ENCODE measurements at places on chromosomes 2 and 18.

DNA sequence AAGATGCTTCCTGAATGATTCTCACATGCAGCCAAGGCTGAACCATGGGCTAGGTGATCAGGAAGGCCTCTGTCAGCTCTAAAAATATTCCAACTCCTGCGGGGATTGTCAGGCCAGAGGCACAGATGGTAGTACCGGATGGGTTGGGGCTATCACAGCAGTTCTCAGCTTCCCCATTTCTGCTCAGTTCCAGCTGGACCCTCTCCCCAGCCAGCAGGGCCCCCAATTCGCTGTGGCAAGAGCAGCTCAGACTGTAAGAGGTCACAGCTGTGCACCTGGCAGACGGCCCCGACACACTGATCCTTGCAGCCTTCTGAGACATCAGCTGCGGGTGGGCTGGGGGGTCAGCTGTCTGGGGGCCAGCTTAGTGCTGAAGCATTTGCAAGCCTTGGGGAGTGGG, 43.6 kb upstream of the TCF7L1 start:
- no peak for DNase-seq

DNA sequence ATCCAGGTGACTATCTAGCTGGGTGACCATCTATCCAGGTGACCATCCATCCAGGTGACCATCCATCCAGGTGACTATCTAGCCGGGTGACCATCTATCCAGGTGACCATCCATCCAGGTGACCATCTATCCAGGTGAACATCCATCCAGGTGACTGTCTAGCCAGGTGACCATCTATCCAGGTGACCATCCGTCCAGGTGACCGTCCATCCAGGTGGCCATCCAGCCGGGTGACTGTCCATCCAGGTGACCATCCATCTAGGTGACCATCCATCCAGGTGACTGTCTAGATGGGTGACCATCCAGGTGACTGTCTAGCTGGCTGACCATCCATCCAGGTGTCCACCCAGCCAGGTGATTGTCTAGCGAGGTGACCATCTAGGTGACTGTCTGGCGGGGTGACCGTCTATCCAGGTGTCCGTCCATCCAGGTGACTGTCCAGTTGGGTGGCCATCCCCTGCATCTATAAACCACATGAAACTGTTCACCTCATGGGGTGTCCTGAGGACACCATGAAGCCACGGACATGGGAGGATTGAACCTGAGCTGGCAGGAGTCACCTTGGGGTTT, 305.3 kb downstream of the NDUFA10 start:
- no peak for DNase-seq

- DNase-seq = no peak
Observed at GRCh38 chr2:237207646-237208045, 122.0 kb downstream of the COPS8 start.

- no peak for DNase-seq
Observed at GRCh38 chr2:142952793-142953494, 75.5 kb downstream of the KYNU start.

- no peak for DNase-seq
Observed at GRCh38 chr18:74587441-74587840, 10.2 kb upstream of the ZNF407 start.

GRCh38 chr2:152086231-152086630, 12.6 kb downstream of the CACNB4 start:
- DNase-seq = no peak

- no peak for DNase-seq
Observed at GRCh38 chr2:188898261-188898660, 75.9 kb upstream of the COL3A1 start.

- DNase-seq = no peak
Observed at GRCh38 chr2:206316141-206316540, 41.7 kb downstream of the ZDBF2 start.

DNA sequence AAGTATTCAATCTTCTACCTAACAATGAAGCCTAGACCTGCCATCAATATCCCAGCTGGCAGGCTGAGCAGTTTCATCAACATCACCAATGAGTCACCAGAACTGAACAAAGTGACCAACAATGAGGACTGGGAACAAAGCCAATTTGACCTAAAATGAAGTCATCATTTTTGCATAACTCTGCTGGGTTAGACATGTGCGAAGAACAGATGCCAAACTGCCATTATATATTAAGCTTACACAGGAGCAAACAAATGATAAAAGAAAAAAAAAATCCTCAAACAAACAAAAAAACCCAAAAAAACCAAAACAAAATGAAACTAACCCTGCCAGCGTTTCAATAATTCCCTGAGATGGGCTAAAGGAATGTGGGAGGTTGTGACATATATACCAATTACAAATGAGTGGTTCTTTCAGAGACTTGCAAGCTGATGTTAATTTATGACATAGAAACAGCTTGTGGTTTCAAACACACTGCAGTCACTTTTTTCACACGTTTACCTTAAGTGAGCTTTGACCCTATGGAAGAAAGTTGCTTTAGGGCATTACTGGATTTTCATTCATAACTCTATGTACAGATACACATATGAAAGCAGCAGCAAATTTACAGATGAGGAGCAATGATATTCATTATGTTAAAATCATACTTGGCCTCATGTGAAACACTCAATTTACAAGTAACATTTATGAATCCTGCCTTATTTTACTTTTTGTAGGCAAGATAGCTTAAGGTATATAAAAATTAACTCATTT, 56.9 kb upstream of the CCDC141 start:
- DNase-seq = no peak

All from neural progenitor cell (in vitro differentiated cells).